ENCODE measurements at places on chromosomes 1 and 21. TPM values are rescaled to one million over a fixed set of nuclear protein-coding genes. Genes with fewer than 3 reads are reported as not detected.

Gene OR6K3
- polyA plus RNA-seq: not detected

Gene SLC6A9
- polyA plus RNA-seq: 19.8 TPM

Gene HRNR
- polyA plus RNA-seq: not detected

Gene BCAR3
- 14.5 TPM for polyA plus RNA-seq

Gene GPX7
- 19.5 TPM for polyA plus RNA-seq

Gene LDLRAD2
- polyA plus RNA-seq: 7.1 TPM

Gene NCF2
- polyA plus RNA-seq: 5.8 TPM

Gene ADGRL4
- 23.9 TPM for polyA plus RNA-seq

Gene MTMR11
- polyA plus RNA-seq: 15.2 TPM

Gene GPR161
- polyA plus RNA-seq: 13.6 TPM

Gene CLCA1
- not detected for polyA plus RNA-seq

Gene LIPI
- polyA plus RNA-seq: not detected

Gene CD84
- 1.4 TPM for polyA plus RNA-seq

Gene SLC45A1
- 9.1 TPM for polyA plus RNA-seq

Gene IL19
- not detected for polyA plus RNA-seq

Gene BARHL2
- not detected for polyA plus RNA-seq
